ENCODE measurements at places on chromosomes 16 and 17.

GRCh38 chr16:22141767-22142166 lies 20.5 kb upstream of the SDR42E2 start:
- no peak for DNase-seq

GRCh38 chr17:65231662-65232335 lies 94.6 kb downstream of the RGS9 start:
- peak; percentile 9 for DNase-seq

GRCh38 chr17:39173526-39174274 lies 7.7 kb upstream of the ARL5C start:
- DNase-seq: no peak

DNA sequence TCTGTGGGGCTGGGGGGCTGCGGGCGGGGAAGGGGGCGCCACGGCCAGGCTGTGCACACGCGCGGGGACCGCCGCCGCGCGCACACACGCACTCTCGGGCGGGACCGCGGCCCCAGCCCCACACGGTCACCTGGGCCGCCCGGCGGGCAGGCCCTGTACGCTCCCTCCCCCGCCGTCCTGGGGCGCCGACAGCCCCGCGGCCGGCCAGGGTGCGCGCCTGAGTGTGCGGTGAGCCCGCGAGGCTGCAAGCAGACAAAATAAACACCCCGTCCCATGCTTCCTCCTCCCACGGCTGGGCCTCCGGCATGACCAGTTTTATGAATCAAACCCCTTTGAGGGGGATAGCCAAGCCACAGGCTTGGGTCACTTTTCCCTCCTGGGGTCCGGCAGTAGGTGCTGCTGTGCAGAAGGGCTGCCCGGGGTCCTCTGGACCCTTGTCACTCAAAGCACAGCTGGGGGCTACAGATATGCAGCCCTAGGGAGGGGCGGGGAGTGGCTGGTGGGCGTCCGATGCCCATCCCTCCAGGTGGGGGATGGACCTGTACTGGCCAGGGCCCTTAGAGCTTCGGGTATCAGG lies 441 bp downstream of the VASN start:
- no peak for DNase-seq

GRCh38 chr16:4386951-4387565 lies 15.4 kb downstream of the VASN start:
- no peak for DNase-seq

DNA sequence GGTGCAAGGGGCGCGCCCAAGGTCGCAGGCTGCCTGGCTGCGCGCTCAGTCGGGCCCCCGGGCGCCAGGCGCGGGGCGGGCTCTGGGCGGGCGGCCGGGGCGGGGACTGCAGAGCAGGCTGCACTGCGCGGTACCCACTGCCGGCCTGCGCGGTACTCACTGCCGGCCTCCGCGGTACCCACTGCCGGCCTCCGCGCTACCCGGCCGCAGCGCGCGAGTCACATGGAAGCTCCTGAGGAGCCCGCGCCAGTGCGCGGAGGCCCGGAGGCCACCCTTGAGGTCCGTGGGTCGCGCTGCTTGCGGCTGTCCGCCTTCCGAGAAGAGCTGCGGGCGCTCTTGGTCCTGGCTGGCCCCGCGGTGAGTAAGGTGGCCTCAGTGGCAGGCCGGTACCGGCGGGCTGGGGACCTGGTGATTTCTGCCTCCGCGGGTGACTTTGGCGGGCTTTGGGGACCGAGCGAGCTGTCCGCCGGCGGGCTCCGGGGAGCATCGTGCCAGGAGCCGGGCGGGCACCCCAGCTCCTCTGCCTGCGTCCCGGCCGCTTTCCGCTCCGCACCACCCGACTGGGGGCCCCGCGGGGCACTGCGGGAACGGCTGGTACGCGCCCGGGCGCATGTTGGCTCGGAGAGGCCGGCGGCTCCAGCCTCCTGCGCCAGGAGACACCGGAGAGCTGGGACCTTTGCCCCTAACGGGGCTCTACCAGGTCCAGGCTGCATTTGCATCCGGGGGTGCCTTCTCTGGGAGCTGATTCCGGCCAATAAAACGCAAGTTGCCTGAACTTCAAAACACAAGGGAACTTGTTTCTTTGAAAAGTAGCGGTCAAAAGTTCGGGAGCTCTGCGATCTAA lies at the start of gene SLC47A1:
Gene SLC47A1 (plus strand): TSS at position 137 of the 844 bp plus-strand sequence. CDS start 86 bp downstream, at position 223.
- no peak for DNase-seq

GRCh38 chr17:62163847-62164246 lies 98.8 kb upstream of the MED13 start:
- DNase-seq: no peak

DNA sequence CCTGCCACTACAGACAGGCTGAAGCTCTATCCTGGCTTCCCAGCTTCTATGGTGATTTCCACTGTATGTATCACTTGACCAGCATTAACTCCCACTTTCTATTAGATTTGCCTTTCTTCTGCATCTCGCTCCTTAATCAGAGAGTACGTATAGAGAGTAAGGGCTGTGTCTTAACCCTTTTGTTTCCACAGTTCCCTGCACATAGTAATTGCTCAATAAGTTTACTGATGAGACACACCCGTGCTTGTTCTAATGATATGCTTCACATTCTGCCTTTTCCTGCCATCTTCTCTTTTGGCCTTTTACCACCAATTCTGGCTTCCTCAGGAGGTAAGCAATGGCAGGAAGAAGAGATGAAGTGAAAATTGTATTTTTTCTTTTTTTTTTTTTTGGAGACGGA lies 20.6 kb upstream of the USP36 start:
- DNase-seq: no peak

DNA sequence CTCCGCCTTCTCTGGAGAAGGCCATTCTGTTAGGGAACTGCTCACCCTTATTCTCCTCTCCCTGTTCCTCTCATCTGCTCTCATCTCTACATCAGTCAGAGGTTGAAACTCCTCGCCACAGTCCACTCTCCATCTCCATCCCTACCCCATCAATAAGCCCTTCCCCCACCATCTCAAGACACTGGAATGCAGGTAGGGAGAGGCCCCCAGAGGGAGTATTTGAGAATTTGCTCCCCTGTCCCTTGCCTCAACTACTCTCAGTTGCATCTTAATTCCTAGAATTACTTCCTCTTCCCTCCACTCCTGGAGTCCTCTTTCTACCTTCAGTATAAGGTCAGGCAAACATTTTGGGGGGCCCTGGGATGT lies 2.0 kb upstream of the AATF start:
- no peak for DNase-seq

GRCh38 chr16:54446639-54447038 lies 160.1 kb upstream of the IRX3 start:
- no peak for DNase-seq

GRCh38 chr17:79872762-79873161 lies 33.5 kb upstream of the CBX4 start:
- no peak for DNase-seq

GRCh38 chr16:4583906-4584305 lies 27.8 kb downstream of the C16orf96 start:
- DNase-seq: no peak

GRCh38 chr17:70292366-70292765 lies 123.0 kb downstream of the KCNJ2 start:
- no peak for DNase-seq

GRCh38 chr17:50884439-50885311 lies 18.5 kb upstream of the TOB1 start:
- no peak for DNase-seq
